ENCODE measurements at places on chromosomes 13 and 19.

DNA sequence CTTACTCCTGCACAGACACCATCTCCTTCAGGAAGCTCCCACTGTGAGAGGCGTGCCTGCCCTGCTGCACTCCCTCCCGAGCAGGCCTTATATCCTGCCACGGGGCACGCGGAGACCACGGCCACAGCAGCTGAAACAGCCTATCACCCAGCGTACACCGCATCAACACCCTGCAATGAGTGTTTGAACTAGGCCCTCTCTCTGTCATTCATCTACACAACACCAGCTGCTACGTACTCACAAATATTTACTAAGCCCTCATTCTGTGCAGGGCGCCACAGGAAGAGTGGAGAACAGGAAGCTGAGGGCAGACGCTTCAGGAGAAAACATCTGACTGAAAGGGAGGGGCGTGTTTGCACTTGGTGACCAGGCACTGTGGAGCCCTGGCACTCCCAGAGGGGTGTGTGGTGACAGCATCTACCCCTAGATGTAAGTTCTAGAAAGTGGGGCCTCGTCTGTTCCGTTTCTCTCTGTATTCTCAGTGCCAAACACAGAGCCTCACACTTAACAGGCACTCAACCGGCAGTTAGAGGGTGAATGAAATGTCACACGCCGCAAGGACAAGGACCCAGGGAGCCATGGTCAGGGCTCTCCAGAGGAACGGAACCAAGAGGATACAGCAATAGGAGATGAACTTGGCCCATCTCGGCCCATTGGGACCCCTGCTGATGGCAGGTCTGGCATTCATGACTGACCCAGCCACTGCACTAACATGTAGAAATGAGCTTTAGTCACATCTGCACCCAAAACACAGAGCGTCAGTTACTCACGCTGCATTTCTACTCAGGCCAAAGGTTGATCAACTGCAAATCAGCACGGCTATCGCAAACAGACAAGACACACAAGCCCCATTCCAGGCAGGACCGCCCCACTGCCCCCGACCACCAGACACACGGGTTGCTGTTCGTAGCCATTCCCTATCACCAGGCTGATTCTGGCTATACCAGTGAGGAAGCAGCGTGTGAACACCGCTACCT, 15.7 kb downstream of the RANBP3 start:
- DNase-seq: peak; percentile 53

GRCh38 chr19:17751912-17752273, 616 bp downstream of the FCHO1 start:
- no peak for DNase-seq

- no peak for DNase-seq
These were observed 114.2 kb downstream of the RAP2A start for GRCh38 chr13:97548138-97548537.

GRCh38 chr13:96450326-96451020, 360.6 kb downstream of the HS6ST3 start:
- no peak for DNase-seq

DNA sequence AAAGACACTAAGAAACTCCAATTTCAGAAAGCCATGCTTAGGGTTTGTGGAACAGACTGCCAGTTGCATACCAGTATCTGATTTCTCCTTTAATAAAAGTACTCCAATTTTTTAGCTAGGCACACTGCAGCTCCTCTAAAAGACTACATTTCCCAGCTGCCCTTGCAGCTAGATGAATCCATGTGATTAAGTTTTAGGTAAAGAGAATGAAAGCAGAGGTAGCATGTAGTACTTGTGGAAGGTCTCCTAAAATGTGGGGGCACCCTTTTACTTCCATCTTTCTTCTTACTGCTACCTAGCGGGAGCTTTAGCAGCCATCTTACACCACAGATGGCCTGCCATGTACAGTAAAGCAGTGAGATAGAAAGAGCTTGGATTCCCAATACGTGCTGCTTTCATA, 33.0 kb upstream of the TSC22D1 start:
- no peak for DNase-seq
